ENCODE measurements at places on chromosomes 13 and 19.

DNA sequence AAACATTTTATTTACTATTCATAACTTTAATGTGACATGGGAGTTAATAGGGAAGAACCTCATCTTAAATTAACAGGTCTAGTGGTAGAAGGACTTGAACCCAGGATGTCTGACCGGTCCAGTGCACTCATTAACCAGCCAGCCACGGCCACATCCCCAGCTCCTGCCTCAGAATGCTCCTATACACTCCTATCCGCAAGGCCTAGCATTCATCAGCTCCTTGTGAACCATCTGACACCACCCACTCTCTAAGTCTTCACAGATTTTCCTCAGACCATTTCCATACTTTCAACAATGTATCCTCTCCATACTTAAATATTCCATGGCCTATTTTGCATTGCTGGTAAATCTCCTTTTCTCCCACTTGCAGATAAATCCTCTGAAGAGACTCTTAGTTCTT, 98.3 kb downstream of the KLF12 start:
- no peak for DNase-seq

DNA sequence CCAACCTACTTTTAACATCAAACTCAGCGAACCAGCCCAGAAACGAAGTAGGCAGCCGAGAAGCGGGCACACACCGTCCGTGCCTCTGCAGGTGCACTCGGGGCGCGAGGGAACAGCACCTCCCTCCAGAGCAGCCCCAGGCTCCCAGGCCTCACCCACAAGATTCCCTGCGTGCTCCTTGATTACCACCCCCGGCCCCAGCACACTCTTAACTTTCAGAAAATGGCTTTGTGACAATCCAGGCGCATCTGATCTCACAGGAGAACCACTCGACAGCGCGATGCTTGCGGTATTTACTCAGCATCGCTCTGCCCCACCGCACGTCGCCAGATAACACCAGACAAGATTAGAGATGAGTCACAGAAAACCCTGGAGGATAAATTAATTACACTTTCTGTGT, 134.9 kb upstream of the SPACA7 start:
- no peak for DNase-seq

- no peak for DNase-seq
These were observed 379.8 kb downstream of the TBC1D4 start for GRCh38 chr13:75102001-75102716.

DNA sequence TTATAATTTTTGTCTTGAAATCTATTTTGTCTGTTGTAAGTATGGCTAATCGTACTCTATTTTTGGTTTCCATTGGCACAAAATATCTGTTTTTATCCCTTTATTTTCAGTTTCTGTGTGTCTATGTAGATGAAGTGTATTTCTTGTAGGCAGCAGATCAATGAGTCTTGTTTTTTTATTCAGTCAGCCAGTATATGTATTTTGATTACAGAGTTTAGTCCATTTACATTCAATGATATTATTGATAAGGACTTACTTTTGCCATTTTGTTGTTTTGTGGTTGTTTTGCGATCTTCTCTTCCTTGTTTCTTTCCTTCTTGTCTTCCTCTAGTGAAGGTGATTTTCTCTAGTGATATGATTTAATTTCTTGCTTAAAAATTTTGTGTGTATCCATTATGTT, 336.3 kb upstream of the SPRY2 start:
- no peak for DNase-seq

- no peak for DNase-seq
These were observed 8.2 kb downstream of the PROZ start for GRCh38 chr13:113166681-113167080.

DNA sequence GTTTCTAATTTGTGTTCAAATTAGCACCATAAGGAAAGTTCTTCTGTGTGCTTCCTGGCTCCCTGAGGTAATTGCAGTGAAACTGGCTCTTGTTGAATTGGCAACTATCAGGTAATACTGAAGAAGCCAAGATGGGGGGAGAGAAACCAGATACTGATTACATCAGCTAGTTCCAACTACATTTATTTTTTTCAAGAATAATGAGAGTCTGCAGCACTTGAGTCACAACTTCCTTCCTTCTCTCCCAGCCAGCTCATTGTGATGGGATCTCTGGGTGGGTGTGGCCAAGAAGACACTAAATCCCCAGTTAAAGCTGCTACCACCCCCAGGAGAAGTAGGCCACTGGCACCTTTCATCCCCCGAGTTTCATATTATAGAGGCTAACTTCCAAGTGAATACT, 100.7 kb upstream of the RXFP2 start:
- no peak for DNase-seq

GRCh38 chr13:25675060-25675459, 303.3 kb downstream of the ATP8A2 start:
- DNase-seq: no peak

- no peak for DNase-seq
These were observed 187.2 kb upstream of the SOX1 start for GRCh38 chr13:111879719-111880118.

DNA sequence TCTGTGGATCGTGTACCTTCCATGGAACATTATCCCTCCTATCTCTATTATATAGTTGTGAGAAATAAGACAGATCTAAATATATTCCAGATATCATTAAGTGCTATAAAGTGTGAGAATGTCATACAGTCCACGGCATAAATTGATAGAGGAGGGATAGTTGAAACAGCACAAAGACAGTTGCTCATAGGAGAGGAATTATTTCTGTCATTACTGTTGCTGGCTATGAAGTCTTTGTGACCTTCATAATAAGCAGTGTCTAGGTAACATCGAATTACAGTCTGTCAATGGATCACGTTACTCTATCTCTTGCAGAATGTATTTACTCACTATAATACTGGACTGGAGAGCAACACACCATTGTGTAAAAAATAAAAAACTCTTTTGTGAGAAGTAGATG, 671.5 kb upstream of the PCDH20 start:
- DNase-seq: no peak

DNA sequence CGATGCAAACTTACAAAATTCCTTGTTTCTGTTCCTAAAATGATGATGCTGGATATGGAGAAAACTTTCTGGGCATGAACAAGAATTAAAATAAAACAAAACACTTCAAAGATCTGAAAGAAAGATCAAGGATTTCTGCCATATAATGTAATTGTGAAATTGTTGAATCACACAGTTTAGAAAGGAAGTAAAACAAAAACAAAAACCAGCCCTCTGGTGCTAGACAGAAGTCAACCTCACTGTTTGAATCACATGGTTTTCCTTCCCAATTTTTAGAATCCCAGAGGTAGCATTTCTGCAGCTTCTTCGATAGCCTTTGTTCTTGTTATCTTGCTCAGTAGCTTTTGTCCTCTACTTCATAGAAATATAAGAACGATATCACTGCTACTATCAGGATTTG, 118.2 kb upstream of the ARGLU1 start:
- DNase-seq: no peak

DNA sequence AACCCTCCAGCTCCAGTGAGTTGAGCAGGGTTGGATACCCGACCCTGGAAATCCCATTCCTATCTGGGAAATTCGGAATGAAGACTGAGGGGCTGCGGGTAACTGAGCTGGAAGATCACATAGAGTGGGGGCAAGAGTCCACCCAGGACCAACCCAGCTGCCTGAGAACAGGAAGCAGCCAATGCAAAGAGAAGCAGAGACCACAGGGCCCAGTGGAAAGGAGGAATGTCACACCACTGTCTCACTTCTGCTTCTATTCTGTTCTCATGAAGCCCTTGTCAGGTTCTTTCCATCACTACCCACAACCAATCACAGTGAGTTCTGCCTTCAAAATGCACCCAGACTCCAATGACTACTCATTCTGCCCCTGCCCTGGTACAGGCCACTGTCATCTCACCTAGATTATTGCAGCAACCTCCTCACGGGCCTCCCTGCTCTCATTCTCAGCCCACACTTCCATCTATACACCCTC, 15.3 kb downstream of the DYRK1B start:
- no peak for DNase-seq

GRCh38 chr19:49499030-49499670, 2.9 kb downstream of the RPS11 start:
- DNase-seq: no peak

- no peak for DNase-seq
These were observed 509 bp downstream of the TPP2 start for GRCh38 chr13:102597029-102597961.

GRCh38 chr19:8028951-8029491, 23.5 kb upstream of the CCL25 start:
- DNase-seq: no peak

DNA sequence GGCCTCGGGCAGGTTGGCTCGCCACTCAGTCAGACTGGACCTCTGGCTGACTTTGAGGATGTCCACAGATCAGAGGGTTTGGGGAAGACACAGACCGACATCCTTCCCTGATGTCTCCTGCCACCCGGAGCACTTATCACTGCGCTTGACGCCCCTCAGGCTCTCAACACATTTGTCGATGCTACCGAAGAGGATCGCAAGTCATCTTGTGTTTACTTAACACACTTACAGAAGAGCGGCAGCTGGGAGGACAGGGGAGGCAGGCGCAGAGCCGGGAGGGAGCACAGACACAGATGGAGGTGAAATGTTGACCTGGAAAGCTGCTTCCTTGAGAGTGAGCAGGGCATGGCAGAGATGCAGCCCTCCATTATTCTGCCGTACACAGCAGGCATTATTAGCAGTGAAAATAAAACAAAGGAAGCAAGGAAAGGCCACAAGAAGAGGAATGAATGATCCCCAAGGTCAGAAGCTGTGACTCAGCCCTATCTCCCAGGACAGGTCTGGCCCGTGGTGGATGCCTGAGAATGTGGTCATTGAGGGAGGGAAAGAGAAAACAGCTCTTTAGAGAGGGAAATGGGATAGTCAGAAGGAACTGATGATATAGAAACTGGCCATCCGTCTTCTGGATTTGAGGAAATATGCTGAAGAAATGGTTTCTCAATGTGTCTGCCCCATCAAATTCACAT, 549.5 kb upstream of the ARGLU1 start:
- no peak for DNase-seq

- DNase-seq: no peak
These were observed 5.0 kb downstream of the ANO8 start for GRCh38 chr19:17329366-17330261.

DNA sequence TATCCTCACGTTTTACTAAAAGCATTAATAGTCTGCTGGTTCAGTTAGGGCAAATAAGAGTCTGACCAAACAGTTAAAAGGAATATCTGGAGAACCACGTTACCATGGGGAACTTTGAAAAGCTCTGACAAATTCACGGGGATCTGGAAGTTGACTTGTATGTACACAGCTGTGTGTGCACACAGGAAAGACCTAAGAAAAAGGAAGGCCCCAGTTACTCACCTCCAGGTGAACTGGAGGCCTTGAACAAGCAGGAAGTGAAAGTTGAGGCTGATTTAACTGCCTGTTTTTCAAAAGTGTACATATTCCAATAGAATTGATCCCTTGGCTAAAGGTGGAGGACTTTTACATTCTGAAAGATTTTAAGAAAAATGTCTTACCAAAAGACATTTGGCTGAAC, 1891.6 kb upstream of the PCDH20 start:
- DNase-seq: no peak

DNA sequence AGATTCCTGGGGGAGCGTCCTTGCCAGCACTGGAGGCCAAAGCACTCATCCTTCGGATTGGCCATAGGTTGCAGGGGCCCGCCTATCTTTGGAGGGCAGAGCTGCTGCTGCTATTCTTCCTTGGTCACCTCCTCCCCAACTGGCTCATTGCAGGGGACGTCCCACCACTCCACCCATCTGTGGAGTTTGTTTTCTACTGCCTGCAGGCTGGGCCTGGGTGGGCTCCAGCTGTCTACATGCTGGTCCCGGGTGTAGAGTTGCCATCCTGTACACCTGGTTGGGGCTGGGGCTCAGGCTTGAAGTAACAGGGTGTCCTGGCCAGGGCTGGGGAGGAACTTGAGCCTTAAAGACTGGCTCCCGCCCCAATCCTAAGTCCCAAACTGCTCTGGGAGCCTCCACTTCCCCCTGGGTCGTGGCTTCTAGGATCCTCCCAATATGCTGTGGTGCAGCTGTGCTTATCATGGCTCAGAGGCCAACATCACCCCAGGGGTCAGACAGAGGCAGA, 2.1 kb downstream of the RNF225 start:
- no peak for DNase-seq

GRCh38 chr13:49976314-49977258, 20.3 kb upstream of the TRIM13 start:
- peak; percentile 65 for DNase-seq

- DNase-seq: no peak
These were observed 127.3 kb upstream of the KLHL1 start for GRCh38 chr13:70235565-70235964.
